ENCODE measurements at places on chromosomes 5 and 9.

DNA sequence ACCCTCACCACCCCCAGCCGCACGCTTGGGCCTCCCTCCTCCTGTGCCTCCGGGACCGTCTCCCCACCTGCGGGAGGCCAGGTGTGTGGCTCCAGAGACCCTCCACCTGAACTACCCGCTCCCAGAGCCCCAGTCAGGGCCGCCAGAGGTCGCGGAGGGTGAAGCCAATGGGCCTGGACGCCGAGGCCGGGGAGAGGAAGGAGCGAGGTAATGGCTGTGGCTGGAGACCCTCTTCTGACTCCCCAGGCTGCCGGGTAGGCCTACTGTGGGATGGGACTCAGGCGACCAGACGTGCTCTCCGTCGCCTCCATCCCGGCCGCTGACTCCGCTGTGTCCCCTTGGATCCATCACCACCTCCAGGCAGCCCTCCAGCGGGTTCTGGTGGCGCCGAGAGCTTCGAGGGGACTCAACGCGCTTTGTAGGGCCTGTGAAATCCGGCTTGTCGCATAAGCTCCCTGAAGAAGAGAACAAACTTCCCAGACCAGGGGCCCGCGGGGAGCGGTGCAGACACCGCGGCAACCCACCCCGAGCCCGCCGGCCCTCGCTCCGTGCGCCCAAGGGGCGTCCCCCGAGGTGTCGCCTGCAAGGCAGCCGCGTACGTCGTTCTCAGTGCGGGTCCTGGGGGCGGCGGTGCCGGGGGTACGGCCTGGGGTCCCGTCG lies 12.6 kb downstream of the IRX2 start:
- no peak for DNase-seq

- no peak for DNase-seq
Observed at GRCh38 chr5:121271546-121271945, 580.1 kb upstream of the FTMT start.

DNA sequence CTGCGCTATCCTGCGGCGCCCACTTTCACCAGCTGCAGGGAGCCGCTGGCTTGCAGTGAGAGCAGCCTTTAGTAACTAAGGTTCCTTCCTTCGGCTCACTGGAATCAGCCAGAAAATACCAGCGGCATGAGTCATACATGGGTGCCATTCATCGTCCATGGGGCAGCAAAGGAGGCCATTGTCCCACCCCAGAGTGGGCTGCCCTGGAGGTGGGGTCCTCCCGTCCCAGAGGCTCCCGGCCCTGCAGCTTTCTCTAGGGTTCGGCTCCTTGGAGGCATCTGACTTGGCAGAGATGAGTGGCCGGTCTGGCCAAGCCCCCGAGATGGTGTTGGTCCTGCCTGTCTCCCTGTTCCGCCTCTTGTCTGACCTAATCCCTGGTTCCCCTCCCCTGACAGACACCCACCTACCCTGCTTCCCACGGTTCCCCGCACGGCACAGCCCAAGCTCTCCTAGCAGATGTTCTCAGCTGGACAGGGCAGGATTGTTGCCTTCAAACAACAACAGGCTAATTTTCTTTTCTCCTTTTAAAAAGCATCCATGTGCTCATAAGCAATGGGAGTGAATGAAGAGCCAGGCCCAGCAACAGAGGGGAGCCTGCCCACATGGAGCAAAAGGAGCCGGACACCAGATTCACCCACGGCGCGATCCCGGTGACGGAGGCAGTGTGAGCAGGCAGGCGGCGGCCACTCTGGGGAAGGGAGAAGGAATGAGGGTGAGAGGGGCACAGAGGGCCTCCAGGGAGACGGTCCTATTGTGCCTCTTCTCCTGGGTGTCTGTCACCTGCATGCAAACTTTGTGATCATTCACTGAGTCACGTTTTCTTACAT lies 97.0 kb upstream of the COL5A1 start:
- DNase-seq, result no peak

GRCh38 chr5:113128082-113128481 lies 151.5 kb downstream of the DCP2 start:
- DNase-seq, result no peak

- DNase-seq, result no peak
Observed at GRCh38 chr5:91212714-91213092, 170.4 kb downstream of the ARRDC3 start.

GRCh38 chr5:7461371-7461770 lies 65.4 kb downstream of the ADCY2 start:
- no peak for DNase-seq

DNA sequence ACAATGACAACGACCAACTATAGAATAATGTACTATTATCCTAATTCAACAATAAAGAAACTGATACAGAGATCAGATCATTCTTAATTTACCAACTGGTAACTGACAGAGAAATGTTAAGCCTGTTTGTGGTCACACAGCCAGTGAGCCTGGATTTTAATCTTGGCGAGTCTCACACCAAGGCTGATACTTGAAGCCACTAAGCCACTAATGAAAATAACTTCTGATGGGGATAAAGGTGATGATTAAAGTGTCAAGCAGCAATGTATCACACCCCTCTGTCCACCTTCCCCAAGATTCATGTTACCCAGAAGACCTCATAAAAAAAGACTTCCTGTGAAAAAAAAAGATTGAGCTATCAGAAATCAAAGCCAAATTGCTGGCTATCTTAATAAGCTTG lies 350.5 kb downstream of the SPOCK1 start:
- no peak for DNase-seq

GRCh38 chr5:18959535-18959934 lies 1028.5 kb downstream of the CDH18 start:
- no peak for DNase-seq

GRCh38 chr5:96909435-96909834 lies 26.4 kb upstream of the LNPEP start:
- DNase-seq, result no peak

DNA sequence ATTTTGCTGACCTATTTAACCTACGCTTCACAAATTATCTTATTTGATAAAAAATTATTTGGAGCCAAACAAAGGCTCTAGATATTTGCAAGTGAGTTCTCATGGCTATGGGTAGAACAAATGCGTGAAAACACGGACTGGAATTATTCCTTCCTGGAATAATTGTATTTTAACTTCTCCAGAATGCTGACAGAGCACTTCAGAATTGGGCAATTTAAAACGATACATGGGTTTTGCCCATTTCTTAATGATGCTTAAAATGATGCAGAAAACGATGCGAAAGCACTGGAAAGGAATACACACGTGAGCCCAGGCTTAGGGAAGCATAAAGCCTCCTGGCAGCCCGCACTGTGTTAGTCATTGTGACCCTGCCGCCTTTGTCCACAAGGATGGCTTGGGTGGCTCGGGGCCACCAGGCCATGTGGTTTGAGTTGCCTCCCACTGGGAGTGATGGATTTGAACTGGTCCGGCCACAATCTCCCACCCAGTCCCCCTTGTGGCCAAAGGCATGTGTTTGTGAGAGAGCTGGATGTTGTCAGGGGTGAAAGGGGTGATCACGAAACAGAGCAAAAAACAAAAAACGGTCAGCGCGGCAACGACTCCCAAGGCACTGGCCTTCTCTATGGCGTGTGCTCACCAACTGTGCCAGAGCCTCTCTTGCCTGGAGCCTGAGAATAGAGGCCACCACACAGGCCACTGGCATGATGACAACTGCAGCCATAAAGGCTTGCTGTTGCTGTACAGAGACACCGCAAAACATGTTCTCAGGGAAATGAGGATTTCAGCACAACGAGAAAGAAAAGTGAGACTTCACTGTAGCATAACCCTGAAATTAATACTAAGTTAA lies 234.2 kb upstream of the ADAMTS16 start:
- no peak for DNase-seq

- DNase-seq, result no peak
Observed at GRCh38 chr9:128316421-128316820, 5.8 kb downstream of the TRUB2 start.

- no peak for DNase-seq
Observed at GRCh38 chr9:129011761-129012181, 16.4 kb downstream of the SH3GLB2 start.

GRCh38 chr5:118173340-118173739 lies 815.0 kb downstream of the DTWD2 start:
- DNase-seq, result no peak

DNA sequence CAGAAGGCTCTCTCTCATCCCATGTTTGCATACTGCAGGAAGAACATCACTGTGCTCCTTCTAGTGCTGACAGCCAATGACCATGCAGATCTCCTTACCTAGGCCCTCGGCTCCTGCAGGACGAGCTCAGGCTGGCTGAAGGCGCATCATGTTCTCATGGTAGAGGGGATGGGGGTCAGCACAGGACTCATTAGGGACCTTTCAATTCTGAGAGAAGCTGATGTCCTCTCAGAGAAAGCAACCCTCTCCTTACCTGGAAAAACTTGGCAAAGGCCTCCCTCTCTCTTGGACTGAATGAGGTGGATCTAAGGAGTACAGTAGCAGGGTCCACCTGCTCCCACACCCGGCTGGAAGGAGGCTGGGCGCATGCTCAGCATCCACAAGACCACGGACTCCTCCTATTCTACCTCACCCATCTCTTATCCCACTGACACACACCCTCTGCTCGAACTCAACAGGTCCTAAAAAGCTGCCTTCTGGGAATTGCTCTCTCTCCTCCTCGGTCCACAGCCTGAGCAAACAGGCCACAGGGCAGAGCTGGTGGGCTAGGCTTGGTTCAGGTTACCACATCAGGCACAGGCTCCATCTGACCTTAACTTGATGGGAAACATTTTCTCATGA lies 2.9 kb downstream of the IPPK start:
- DNase-seq, result no peak

DNA sequence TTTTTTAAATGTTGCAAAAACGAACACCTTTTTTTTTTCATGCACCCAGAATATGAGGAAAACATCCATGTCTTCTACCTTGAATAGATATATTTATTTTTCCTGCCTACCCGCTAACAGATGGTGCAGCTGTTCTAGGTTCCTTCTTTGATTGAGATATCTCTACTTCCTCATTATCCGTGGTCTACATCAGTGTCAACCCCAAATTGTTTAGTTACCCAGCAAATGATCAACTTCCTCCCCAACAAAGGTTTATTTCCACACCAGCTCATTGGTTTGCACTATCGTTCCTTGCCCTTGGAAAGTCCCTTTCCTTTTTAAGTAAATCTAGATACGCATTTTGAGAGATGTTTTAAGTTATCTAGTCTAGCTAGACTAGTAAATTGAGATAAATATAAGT lies 166.4 kb downstream of the PRR16 start:
- no peak for DNase-seq

DNA sequence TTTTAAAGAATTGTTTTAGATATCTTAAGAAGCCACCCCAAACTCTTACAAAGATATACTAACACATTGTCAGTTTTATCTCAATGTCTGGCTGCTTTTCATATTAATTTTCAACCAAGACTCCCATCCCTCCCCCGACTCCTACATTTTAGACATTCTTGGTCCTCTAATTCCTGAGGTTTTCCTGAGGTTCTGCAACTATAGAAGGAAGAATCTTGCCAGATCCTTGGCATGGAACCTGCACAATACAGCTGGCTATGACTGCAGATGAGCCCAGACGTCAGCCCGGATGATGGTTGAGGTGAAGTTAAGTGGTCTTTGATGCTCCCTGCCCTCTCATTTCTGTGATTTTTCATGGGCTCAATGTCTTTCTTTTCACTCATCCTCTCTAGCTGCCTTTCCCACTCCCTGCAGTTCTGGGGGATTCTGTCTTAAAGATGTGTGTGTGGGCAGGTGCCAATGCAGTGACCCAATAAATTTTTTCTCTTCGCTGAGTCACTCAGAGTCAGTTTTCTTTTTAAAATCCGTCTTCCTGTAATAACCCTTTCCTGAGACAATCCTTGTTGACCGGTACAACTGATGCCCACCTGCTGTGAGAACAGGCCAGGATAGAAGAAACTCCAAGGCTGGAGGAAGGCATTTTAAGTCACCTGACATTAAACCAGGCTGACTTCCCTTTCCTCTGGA lies 237.8 kb upstream of the GAS1 start:
- DNase-seq, result no peak

DNA sequence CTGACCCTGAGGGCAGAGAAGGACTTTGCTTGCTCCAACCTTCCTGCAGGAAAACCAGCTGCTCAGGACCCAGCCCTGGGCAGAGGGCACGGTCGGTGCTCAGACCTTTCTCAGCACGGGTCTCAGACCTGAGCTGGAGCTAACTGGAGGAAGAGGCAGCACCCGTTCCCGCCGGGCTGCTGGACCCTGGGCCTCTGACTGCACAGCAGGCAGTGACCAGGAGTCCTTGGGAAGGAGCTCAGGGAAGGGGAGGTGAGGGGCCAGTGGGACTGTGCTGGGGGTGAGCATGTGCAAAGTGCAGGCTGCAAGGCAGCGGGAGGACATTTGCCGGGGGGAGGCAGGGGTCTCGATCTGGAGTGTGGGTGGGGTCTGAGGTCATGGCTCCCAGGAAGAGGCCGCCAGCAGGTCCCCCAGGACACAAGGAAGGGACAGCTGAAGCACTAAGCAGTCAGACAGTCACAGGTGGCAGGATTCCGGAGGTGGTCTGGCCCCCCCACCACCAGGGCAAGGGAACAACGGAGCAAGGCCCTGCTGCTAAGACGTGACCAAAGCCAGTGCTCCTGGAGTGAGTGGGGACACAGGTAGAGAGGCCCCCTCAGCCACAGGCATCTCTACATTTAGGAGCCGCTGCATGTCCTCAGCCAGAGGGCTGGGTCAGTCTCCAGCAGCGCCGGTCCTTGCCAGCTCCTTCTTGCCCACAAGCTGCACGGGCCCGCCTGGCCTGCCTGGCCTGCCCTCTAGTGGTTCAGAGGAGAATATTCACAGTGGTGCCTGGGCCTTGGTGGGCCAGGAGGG lies 4.8 kb upstream of the DPM2 start:
- peak; percentile 72 for DNase-seq

DNA sequence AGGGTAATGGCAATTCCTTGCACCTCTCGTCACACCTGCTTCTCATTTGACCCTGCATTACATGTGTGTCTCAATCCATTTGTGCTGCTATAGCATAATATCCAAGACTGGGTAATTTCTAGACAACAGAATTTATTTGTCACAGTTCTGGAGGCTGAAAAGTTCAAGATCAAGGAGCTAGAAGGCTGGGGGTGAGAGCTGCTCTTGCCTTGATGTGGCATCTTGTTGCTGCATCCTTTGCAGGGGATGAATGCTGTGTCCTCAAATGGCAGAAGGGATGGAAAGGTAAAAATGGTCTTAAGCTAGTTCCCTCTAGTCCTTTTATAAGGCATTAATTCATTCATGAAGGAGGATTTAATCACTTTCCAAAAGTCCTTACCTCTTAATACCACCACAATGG lies 323.7 kb upstream of the RPS23 start:
- no peak for DNase-seq

DNA sequence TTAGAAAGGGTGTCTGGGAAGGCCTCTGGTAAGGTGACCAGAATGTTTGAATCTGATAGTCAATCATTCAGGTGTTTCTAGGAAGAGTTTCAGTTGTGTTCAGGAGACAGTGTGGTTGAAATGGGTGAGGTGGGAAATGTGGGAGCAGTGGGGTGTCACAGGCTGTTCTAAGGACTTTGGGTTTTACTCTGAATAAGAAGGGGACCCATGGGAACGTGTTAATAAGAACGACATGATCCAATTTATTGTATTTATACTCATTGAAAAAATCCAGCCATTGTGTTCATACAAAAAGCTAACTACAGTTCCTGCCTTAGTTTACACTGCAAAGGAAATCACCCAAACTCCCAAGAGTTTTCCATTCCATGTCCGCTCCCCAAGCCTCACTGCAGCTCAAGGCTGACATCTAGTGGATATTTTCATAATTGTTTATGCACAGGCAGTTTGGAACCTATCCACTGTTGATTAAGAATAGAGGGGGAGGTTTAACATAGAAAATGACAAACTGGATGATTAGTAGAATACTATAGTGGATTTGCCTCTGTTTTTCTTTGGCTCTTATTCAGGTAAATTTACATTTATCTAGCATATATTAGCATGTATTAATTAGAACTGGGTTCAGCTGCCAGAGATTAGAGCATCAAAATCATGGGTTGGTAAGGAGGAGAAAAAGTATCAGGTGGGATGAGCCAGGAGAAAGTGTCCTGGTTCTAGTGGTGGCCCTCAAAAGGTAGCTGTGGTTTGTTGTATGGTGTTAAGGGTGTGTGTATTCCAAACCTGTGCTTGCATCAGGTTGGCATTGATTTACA lies 17.7 kb downstream of the CAVIN4 start:
- DNase-seq, result no peak

Data from activated T-cell treated with anti-CD3 and anti-CD28 coated beads, Interleukin-2, amount 50 U/mL, for 24 hours (primary cell).